ENCODE measurements at places on chromosomes 12 and 14.

DNA sequence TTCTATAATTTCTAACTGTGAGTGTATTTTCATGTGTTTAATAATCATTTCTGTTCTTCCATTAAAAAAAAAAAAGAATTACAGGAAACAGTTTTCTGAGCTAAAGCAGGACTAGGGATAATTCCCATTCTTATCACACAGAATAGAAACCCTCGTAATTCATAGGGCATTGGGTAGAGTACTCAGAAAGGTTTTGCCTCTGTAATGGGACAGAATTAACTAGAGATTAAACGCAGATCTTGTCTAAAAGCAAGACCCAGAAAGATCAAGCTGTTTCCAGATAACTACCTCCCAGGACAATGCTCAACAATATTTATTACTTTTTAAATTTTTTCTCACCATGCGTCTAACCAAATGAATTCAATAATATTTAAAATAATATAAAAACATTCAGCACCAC, 10.2 kb downstream of the GSKIP start:
- DNase-seq = no peak

DNA sequence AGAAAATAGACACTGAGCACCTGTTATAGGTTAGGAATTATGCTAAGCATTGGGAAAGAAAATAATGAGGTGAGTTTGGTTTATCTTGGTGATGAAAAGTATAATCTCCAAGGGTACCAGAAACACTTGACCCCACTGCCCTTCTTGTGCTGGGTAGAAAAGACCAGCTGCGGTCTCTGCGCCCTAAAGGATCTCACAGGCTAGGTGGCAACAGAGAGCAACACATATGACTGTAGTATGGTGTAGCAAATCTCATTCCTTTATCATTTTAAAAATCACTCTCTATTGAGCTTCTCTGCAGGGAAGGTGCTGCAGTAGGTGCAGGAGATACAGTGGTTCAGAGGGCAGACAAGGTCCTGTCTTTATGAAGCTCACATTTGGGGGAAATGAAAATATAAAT, 26.1 kb downstream of the NRXN3 start:
- DNase-seq = no peak

DNA sequence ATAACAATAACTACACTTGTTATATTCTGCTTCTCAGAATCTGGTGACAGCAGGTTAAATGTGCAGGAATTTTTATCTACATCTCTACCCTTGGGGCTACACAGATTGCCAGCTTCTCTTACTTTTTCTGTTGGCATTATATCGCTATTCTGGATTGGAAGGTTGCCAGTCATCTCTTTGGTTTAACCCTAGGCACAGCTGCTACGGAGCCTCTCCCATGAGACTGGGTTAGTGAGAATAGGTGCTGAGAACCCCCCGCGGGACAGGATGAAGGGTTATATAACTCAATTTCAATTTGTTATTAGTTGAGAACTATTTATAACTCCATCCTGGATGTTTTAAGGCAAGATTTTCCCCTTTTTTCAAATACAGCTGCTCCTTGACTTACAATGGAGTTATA, 73.1 kb downstream of the ACADS start:
- DNase-seq = no peak

- no peak for DNase-seq
Measured at GRCh38 chr12:92114834-92115233, 30.8 kb downstream of the BTG1 start.

DNA sequence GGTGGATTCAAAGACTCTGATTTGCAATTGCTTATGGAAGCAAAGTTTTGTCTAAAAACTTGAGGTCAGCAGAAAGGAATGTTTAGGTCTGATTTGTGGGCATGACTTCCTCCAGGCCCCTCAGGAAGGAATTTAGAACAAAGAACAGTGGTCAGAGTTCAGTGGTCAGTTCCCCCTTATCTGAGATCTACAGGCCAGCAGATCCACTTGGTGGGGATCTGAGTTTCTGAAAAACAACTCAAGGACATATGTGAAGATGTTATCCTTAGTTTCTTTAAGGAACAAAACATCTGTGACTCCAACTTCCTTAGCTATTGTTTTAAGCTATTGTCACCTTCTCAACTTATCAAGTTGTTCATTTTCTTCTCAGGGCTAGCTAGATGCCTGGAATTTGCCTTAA, 28.0 kb upstream of the NAA30 start:
- no peak for DNase-seq

GRCh38 chr12:659090-659683, 4.1 kb downstream of the NINJ2 start:
- no peak for DNase-seq

GRCh38 chr14:85867450-85867849, 337.5 kb downstream of the FLRT2 start:
- no peak for DNase-seq

DNA sequence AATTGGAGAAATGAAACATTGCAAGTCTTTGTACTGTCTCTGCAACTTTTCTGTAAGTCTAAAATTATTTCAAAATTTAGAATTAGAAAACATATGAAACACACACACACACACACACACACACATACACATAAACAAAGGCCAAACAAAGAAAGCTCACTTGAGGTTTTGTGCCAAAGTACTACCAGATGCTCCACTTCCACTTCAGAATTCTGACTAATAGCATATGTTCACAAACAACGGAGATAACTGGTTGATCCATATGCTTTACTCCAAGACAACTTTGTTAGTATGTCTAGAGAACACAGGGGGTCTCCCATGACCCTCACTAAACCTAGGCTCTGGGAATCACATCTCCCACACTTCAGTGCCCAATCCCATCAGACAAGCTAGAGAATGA, 133.8 kb upstream of the CLEC14A start:
- DNase-seq = no peak

DNA sequence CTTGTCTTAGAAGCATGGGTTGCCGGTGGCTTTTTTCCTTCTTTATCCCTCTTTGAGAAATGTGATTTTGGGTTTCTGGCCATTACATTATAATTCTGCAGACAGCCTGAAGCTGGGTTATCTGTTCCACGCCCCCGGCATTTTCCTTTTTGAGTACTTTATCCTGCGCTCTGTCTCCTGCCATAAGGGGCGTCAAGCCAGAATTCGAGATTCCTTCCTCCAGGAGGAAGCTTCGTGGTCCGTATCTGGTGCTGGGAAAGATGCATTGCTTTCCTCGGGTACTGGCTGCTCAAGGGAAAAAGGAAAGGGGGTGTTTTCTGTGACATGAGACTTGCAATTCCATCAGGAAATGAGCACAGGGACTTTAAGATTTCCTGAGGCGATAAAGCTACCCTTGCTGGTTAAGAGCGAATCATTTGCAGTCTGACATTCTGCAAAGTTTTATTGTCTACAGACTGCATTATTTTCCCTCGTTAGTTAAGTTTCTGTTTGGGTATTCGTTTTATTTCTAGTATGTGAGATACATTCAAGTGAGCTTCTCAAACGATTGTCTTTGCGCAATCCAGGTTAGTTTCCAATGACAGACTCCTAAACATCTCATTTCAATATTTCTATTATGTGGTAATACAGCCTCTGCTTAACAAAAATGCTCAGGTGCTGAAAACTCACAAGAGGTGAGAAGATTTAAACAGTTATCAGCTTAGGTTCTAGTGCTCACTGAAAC, 694 bp downstream of the AKAP5 start:
- no peak for DNase-seq

DNA sequence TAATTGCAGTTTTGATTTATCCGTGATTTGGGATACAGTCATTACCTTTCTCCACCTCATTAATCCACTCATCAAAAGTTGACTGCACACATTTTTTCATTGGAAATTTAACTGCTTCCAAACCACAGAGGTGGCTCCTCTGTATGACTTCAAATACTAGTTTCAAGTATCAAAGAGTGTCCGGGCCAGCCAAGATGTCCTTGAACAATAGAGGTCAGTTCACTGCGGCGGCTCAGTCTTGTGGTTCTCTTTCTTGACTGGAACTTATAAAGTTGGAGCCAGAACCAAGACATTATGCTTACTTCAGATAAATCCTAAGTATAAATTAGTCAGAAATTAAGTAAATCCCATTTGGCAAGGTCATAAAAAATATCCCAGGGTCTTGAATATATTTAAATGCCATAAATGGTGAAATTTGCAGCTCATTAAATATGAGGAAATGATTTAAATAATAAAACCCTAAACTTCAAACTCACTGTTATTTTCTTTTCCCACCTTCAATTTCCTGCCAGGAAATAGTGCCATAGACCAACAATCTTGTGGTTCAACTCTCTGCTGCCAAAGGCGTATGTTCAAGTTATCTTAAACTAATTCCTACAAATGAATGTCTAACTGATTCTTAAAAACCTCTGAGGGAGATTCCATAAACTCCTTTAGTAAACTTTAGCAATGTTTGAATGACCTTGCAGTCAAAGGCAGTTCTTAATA, 360.8 kb downstream of the AEBP2 start:
- DNase-seq = no peak

- DNase-seq = peak; percentile 89
Measured at GRCh38 chr14:23071244-23071920, 14.1 kb upstream of the CDH24 start.

DNA sequence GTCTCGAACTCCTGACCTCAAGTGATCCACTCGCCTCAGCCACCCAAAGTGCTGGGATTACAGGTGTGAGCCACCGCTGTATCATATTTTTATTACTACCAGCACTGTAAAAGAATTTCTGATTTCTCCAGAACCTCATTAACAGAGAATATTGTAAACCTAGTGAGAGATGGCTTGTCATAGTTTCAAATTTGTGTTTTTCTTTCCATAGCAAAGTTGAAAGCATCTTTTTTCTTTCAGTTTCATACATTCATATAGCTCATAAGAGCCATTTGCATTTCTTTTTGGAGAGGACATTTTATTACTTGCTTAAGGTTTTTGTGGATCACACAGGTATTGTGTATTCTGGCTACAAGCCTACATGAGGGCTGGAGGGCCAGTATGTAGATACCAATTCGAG, 58.0 kb downstream of the MIS18BP1 start:
- no peak for DNase-seq

DNA sequence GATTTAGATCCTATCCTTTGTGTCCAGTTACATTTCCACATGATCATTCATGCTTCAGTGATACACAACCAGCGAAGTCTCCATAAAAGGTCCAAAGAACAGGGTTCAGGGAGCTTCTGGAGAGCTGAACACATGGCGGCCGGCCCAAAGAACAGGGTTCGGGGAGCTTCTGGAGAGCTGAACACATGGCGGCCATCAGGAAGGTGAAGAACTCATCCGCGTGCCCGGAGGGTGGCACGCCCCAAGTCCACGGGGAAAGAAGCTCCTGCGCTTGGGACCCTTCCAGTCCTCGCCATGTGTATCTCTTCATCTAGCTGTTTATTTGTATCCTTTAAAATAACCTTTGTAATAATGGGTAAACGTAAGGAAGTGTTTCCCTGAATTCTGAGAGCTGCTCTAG, 91.9 kb upstream of the FLRT2 start:
- DNase-seq = no peak

- DNase-seq = no peak
Measured at GRCh38 chr14:32571995-32572866, 243.1 kb downstream of the AKAP6 start.

Measured in Right ventricle myocardium superior (tissue), 1 donor.